ENCODE measurements at places on chromosomes 6 and 20.

DNA sequence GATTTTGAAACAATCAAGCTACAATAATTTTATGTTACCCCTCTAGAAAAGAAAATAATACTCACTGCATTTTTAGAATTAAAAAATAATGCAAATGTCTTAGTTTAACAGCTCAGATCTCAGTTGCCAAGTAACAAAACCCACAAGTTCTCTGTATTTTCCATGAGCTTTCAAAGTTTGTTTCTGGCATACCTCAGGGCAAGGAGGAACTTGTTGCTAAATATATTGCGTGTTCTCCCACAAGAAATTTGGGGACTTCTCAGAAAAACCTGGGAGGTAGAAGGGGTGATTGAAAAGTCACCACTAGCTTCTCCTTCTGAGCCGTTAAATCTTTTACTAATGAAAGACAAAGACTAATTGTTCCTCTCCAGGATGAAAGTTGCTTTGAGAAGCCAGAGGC is 236.8 kb upstream of the MARCKS start:
- DNase-seq, result peak; percentile 37

GRCh38 chr6:70956451-70957283 is at the start of gene B3GAT2:
B3GAT2 (minus strand) TSS chr6:70957060; CDS start chr6:70956429, 631 bp downstream.
- DNase-seq, result peak; percentile 3

GRCh38 chr6:44120692-44121443 is 6.4 kb downstream of the MRPL14 start:
- DNase-seq, result peak; percentile 29

DNA sequence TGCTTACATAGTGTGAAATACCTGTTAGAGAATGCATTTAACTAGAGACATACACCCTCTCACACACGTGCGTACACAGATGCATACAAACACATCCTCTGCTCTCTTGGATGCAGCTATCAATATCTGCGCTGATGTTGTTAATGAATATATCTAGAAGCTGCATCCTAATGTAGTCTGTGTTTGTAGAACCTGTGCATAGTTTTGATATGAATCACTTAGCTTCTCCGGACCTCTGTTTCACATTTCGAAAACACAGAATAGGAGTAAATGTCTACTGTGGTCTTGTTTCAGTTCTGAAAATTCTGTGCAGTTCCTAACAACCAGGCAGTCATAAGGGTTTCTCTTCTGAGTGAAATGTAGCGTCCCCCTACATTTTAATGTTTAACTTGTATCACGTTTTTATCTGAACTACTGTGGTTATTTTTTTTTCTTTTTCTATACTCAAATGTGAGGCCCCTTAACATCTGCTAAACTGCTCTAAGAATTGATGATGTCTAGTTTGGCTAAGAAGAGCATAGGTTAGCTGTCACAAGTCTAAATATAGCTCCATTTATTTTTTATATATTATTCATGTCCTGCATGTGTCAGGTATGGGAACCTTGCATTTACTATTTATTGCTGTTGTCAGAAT is 254.5 kb downstream of the TMEM242 start:
- DNase-seq, result no peak

DNA sequence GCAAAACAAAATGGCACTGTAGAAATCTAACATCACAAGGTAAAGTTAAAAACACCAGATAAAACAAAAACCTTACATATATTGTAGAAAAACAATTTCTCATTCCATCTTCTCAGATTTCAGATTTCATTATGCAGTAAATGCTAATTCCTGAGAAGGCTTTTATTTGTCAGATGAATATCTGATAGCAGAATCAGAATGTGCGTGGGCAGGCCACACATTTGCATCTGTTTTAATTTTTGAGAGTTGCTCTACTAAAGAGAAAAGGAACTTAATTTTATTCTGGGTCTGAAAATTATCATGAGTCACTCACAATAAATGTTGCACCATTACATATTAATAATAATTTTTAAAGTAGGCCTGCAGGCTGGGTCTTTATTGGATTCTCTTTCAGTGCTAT is 329.3 kb upstream of the SPTLC3 start:
- DNase-seq, result no peak

- no peak for DNase-seq
These were observed 247.9 kb upstream of the SLC35B3 start for GRCh38 chr6:8683204-8683603.
